CD4-positive, alpha-beta T cell treated with Interleukin-10 for 1 hour (primary cell): ENCODE measurements at places on chromosomes 1 and 21.
A peak's percentile ranks its signal among the peaks of the same experiment; 100 is the strongest.

DNA sequence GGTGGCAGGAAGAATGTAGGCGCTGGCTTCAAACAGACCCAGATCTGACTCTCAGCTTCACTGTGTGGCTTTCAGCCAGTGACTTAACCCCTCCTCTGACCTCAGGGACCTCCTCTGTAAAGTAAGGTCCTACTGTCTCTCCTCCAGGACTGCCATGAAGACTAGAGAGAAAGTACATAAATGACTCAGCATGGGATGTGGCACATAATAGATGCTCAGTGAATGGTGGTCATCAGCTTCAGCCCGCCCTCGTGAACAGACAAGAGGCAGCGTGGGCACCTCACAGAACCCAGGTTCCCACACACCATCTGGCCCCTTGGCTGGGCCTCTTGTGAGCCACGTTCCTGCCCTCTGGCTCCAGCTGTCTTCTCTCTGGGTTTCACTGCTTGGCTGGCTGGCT lies 126.0 kb downstream of the SYF2 start:
- DNase-seq = no peak

GRCh38 chr1:89844241-89844807 lies 23.5 kb downstream of the LRRC8D start:
- peak; percentile 36 for DNase-seq

DNA sequence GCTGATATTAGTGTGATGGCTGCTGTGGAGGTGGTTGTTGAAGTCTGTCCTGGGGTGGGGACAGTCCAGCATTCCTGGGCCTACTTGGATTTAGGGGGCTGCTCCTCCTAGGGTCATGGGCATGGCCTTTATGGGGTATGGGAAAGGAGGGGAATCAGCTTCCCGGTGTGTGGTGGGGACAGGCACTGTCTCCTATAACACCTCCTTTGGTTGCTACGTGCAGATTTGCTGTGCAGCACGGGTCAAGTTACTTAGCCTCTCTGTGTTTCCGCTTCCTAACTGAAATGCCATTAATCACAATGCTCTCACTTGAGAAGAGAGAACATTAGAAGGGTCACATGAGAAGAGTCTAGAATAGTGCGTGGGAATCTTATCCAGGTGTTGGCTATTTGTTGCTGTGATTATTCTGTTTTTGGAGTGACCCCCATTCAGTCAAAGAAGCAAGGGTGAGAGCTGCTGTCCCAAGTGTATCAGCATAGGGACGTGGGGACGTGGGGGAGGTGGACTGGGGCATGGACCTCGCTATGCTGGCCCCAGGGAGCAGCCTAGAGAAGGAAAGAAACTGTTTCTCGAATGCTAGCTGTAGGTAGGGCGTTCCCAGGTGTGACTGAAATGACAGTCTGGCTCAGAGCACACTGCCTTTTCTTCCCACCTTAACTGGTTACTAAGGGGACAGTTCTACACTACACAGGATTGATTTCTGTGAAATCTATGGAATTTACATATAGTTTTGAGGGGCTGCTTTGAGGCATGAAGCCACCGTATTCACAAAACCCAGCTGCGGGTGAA lies 19.9 kb downstream of the SOX13 start:
- no peak for DNase-seq

DNA sequence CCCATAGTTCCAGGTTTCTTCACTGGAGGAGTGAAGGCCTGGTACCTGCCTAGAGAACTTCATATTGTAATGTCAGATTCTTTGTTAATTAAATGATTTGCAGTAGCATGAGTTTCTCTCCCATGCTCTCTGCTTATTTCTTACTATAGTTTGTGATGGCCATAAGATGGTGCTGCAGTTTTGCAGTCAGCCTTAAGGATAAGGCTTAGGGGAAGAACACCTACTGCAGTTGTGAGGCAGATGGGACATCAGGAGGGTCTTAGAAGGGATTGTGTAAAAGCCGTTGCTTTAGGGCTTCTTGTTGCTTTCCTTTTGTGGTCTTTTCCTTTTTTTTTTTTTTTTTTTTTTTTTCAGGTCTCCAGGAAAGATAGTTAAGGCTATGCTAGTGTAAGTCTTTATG lies 61.8 kb downstream of the MACF1 start:
- DNase-seq = no peak

DNA sequence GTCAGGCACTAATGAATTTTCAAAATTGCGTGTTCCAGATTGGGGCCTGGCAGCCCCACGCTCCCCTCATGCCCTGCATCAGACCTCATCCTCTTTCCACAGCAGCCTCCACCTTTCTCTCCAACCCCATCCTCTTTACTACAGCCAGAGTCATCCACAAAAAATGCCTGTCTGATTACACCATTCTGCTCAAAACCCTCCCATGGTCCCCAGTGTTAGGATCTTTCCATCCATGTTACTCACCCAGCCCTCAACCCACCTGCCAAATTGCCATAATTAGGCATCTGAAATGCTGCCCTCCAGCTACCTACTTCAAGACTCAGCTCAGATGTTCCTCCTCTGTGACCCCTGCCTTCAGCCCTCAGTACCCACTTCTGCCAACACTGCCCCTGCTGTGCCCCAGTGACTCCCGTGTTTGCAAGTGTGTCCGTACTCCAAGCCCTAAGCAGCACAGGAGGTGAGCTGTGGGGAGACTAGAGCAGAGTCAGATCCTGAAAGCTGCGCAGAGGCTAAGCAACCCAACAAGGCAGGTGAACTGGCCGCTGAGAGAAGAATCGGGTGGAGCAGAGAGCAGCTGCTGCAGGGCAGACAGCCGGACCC lies 715 bp upstream of the ARTN start:
- no peak for DNase-seq

DNA sequence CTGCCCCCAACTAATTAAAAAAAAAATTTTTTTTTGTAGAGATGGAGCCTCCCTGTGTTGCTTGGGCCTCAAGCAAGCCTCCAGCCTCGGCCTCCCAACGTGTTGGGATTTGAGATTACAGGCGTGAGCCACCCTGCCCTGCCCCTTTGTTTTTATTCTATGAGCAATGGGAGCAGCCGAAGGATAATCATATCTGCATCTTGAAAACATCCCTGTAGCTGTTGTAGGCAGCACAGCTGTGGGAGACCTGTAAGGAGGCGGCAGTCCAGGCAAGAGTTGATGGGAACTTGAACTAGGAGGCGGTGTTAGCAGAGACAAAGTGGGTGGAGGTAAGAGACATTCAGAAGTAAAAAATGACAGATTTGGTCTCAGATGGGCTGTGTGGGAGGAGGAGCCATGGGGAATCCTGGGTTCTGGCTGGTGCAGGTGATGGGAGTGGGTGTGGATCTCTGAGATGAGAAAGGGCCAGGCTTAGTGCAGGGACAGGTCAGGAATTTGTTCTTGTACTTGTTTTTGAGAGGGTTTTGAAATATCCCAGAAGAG lies 31.3 kb downstream of the STUM start:
- DNase-seq = no peak

GRCh38 chr1:83581747-83582146 lies 417.2 kb downstream of the TTLL7 start:
- DNase-seq = no peak

GRCh38 chr21:22020221-22020620 lies 1022.0 kb downstream of the NCAM2 start:
- no peak for DNase-seq

DNA sequence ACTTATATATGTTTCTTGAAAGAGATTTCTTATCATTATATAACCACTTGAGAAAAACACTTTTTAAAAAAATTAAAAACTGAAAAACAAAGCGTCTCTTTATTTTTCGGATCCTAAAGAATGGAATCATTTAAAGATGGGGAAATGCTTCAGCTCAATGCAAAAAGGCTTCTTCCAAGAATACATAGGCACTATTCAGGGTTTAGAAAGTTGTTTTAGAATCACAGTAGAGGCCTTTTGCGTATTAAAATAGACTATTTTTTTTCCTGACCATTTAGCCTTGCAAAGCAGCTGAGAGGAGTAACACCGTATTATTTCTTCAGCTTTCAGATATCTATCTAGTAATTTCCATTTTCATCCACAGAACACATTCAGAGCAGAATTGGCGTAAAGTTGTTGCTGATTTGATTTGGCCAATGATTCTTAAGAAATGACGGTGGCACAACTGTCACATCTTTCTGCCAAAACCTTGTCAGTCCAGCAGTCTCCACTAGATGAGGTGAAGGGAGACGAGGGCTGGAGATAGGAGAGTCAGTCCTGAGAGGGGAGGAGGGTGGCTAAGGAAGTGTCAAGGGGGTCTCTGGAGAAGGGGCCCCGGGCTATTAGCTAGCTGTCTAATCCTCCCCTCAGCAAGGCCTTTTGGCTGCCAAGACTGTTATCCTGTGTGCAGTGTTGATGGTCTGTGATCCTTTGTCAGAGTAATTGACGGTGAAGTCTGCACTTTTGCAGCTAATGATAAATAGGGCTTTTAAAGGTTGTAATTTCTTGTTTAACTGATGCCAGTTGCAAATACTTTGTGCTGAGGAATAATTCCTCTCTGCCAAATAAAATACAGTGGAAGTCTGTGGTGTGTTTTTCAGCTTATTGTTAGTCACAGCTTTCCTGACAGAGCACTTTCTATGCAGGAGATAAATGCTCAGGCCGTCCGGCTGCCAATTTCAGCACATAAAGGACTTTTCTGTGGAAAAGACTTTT lies 34.7 kb downstream of the PRRX1 start:
- no peak for DNase-seq
